Activated CD4-positive, alpha-beta T cell treated with anti-CD3 and anti-CD28 coated beads, Interleukin-2, amount 10 ng/mL, durations not matched to agents 7 days and 5 days (primary cell): ENCODE measurements at places on chromosomes 6 and 20.

DNA sequence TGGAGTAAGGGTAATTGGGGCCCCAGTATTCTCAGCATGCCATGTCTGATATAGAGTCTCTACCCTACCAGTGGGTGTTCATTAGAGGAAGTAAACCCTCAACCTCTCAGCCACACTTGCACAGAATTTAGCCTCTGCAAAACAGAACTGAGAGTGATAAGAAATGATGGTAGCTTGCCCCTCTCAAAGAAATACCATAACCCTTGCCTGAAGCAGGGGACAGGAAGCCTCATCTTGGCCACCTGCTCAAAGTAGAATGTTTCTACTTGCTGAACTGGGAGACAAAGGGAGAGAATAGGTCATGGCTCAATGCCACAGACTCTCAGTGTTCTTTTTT lies 33.7 kb downstream of the SPTLC3 start:
- DNase-seq, result no peak

DNA sequence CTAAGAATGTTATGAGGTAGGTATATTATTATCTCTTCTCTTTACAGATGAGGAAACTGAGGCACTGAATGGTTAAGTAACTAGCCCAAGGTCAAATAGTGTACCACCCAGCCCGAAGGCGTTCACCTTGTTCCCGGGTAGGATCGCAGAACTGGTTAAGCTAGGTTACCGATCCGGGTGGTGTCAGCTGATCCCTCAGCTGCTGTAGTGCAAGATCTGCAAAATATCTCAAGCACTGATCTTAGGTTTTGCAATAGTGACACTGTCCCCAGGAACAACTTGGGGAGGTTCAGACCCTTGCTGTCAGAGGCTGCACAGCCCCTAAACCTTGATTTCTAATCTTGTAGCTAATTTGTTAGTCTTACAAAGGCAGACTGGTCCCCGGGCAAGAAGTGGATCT lies 28.1 kb downstream of the SLC52A3 start:
- no peak for DNase-seq

GRCh38 chr20:50762435-50763220 lies 31.2 kb downstream of the PARD6B start:
- no peak for DNase-seq

GRCh38 chr6:43263314-43264178 lies 20.3 kb downstream of the TTBK1 start:
- DNase-seq, result peak; percentile 84

DNA sequence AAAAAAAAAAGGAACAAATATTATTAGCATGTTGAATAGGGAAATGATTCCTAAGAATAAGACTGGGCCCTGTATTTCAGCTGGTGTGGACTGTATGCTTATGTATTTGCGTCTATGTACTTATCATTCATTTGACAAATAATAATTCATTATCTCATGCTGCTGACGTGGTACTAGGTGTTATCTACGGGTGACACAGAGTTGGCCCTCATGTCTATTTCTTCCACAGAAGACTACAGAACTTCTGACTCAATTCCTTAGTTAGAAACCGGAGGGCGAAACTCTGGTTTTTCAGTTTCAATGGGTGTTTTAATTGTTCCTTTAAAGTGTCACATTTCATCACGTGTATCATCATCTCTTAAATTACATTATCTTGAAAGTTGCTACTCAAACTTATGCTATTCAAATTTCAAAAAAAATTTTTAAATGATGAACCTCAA lies 305.9 kb downstream of the CLIC5 start:
- DNase-seq, result no peak

DNA sequence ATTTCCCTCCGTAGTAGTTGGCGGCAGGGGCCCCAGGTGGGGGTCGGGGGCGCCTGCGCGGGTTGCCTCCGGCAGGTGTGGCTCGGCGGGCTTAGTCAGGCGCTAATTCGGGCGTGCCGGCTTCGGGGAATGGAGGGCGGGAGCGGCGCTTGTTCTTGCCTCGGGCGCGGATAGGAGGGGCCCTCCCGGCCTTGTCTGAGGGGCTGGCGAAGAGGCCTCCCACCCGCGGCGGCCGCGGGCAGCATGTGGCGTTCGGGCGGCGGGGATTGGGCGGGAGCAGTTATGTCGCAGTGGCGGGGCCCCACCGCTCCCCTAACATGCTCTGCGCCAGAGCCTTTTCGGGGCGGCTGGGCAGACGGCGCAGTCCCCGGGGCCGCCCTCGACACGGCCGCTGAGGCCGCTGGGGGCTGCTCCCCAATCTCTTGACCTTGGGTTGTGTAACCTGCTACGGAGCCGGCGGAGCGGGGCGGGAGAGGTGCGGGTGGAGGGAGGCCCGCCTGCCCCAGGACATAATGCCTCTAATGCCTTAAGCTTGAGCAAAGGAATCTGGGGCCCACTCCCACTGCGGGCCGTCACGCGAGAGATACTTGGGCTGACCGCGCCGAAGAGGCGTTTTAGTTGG lies 1.1 kb downstream of the AMD1 start:
- DNase-seq, result peak; percentile 66

DNA sequence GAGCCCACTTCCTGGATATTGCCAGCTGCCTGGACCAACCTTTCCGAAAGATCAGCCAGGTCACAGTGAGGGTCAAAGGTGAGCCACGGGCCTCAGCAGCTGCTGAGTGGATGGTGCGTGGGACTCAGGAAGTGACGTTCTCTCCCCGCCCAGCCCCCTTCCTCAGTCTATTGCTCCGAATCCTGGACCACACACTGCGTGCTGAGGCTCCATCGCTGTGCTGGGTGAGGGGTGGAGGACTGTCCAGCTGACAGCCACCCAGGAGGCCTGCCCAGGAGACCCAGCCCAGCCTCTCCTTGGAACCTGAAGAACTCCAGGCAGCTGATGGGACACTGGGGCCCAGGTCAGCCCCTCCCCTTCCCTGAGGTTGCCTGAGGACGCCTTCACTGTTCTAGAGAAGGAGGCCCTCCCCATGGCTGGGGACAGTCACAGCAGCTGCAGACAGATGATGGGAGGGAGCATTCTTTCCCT lies 94.4 kb upstream of the CD93 start:
- DNase-seq, result no peak

GRCh38 chr20:54995011-54995410 lies 519.6 kb downstream of the DOK5 start:
- no peak for DNase-seq
